ENCODE measurements at places on chromosomes 4 and X.

GRCh38 chr4:100826808-100827548 is 309.2 kb upstream of the EMCN start:
- DNase-seq: no peak

GRCh38 chrX:15877380-15877779 is 22.8 kb upstream of the AP1S2 start:
- DNase-seq: no peak

- no peak for DNase-seq
Observed at GRCh38 chr4:104728380-104729122, 233.9 kb upstream of the CXXC4 start.

- no peak for DNase-seq
Observed at GRCh38 chr4:28209371-28209924, 1348.8 kb downstream of the STIM2 start.

DNA sequence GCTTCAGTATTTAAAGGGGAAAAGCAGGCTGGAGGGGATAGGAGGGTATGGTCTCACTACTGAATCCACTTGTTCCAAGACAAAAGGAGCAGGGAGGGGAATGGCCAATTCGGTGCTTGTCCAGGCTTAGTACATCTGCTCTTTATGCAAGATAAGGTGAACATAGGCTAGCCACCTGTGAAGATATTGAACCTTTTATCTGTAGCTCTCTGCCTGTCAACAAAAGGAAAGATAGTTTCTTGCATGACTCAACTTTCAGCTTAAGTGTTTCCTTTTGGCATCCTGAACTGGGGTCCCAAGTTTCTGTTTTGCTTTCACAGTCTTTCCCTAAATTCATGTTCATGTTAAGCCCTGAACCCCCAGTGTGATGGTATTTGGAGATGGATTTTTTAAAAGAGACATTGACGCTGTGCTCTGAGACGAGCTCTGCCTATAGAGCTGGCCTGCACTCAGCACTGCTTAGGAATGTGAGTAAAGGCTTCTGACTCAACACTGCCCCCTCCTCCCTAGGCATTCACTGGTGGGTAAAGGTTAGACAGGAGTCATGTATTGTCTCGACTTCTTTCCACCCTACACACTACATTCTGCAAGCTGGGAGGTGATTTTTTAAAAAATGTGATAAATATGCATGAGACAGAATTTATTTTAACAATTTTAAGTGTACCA is 28.2 kb downstream of the FAM149A start:
- no peak for DNase-seq

DNA sequence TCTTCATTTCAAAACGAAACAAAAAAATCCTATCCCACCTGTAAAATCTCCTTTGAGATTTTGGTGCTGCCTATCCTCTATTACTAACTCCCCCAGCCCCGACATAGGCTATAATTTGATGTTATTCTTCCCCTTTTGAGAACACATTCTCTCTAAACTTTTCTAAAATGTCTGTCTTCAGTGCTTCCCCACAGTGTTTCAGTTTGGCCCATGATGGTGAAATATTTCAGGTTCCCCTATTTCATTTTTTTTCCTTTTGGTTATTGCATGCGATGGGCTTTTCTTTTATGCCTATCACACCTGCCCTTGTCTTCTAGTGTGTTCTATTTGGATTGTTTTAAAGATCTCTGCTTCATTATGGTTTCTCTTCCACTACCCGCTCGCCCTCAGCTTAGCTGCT is 14.7 kb downstream of the BCORL1 start:
- DNase-seq: no peak

Data from pulmonary artery endothelial cell (primary cell).